PC-3 (cell line): ENCODE measurements at places on chromosomes 3 and 15. TPM values are rescaled to one million over a fixed set of nuclear protein-coding genes. Genes with fewer than 3 reads are reported as not detected.

- H3K36me3 ChIP-seq = peaks cover 36% of the 10 kb centered on the region
- H3K27ac ChIP-seq = no peak overlapping the region
- no peak overlapping the region for H3K4me3 ChIP-seq
- no peak for DNase-seq
- H3K27me3 ChIP-seq = no peaks in the 10 kb centered on the region
- peaks cover 26% of the 10 kb centered on the region for H3K4me1 ChIP-seq
These were observed 14.5 kb downstream of the CDV3 start for GRCh38 chr3:133588035-133588434.

- no peak overlapping the region for H3K4me3 ChIP-seq
- H3K27ac ChIP-seq = 0 out of 2 replicates have a peak overlapping the region, but pooled peaks have one; percentile 93
- peaks cover 26% of the 10 kb centered on the region for H3K4me1 ChIP-seq
- no peak for DNase-seq
- no peaks in the 10 kb centered on the region for H3K27me3 ChIP-seq
These were observed 42.1 kb downstream of the CDCP1 start for GRCh38 chr3:45103753-45104714.

GRCh38 chr3:105731686-105732085, 137.1 kb downstream of the CBLB start:
- H3K27ac ChIP-seq = no peak overlapping the region
- no peak for DNase-seq
- H3K4me3 ChIP-seq = no peak overlapping the region
- no peaks in the 10 kb centered on the region for H3K27me3 ChIP-seq
- no peaks in the 10 kb centered on the region for H3K36me3 ChIP-seq

GRCh38 chr3:63230146-63230545, 48.0 kb upstream of the SYNPR start:
- H3K36me3 ChIP-seq = no peaks in the 10 kb centered on the region
- H3K27ac ChIP-seq = no peak overlapping the region
- H3K4me1 ChIP-seq = no peaks in the 10 kb centered on the region
- no peaks in the 10 kb centered on the region for H3K27me3 ChIP-seq

DNA sequence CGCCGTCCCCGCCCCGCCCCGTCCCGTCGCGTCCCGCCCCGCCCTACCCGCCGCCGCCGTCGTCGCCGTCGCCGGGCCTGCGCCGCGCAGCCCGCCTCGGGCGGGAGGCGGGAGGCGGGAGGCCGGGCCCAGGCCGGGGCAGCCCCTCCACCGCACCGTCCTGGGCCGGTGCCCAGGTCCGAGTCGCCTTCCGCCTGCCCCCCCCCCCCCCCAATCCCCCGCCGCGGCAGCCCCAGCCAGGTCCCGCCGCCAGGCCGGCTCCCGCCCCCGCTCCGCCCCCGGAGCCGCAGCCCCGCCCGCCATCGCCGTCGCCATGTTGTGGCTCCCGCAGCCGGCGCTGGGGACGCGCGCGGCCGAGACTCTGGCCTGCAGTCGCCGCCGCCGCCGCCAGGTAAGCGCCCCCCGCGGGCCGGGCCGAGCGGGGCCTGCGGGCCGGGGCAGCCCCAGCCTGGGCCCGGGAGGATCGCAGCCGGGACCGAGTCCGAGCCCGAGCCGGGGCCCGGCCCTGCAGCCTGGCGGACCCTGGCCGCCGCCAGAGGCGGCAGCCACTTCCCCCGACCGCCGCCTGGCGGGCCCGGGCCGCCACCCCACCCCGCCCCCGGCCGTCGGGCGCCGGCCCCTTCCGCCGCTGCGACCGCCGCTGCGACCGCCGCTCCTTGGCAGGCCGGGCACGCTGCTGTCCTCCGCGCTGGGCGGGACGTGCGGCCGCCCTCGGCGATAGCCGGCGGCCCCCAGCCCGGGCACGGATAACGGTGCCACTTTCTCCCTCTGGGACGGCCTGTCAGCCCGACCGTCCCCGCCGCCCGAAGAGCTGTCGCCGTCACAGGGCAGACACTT, at the start of gene ZNF592:
TSS of gene ZNF592 (plus strand) at position 319 of the 837 bp plus-strand sequence. CDS start 34,084 bp downstream, outside the sequence.
- no peaks in the 10 kb centered on the region for H3K27me3 ChIP-seq
- peak within 1 kb of the TSS; percentile 88 for H3K27ac ChIP-seq
- peaks cover 37% of the 10 kb centered on the region for H3K4me1 ChIP-seq

GRCh38 chr3:169863458-169863899, 6.3 kb downstream of the LRRC31 start:
- peak; percentile 92 for DNase-seq
- no peak overlapping the region for H3K4me3 ChIP-seq
- no peaks in the 10 kb centered on the region for H3K36me3 ChIP-seq

- H3K4me1 ChIP-seq = no peaks in the 10 kb centered on the region
- H3K27ac ChIP-seq = no peak overlapping the region
- DNase-seq = no peak
- no peaks in the 10 kb centered on the region for H3K36me3 ChIP-seq
These were observed 61.4 kb downstream of the TM2D3 start for GRCh38 chr15:101590785-101591184.

The FBXW12 gene
- total RNA-seq = not detected in 2 replicates

GRCh38 chr3:178699810-178700209, 163.6 kb downstream of the KCNMB2 start:
- no peak overlapping the region for H3K4me3 ChIP-seq
- H3K4me1 ChIP-seq = no peaks in the 10 kb centered on the region
- no peaks in the 10 kb centered on the region for H3K27me3 ChIP-seq
- DNase-seq = no peak
- H3K36me3 ChIP-seq = no peaks in the 10 kb centered on the region

- H3K36me3 ChIP-seq = no peaks in the 10 kb centered on the region
- H3K4me1 ChIP-seq = peaks cover 8% of the 10 kb centered on the region; the same call in 1 of the 2 replicates
- DNase-seq = no peak
These were observed 272.8 kb upstream of the TTC14 start for GRCh38 chr3:180329187-180329586.

GRCh38 chr3:123586131-123586530, 1.3 kb upstream of the HACD2 start:
- H3K27me3 ChIP-seq = no peaks in the 10 kb centered on the region
- DNase-seq = peak; percentile 79
- H3K27ac ChIP-seq = peak overlapping the region; percentile 83
- peaks cover 37% of the 10 kb centered on the region for H3K36me3 ChIP-seq
